ENCODE measurements at places on chromosomes 16 and 17.

- no peak overlapping the region for H3K27ac ChIP-seq
- no peaks in the 10 kb centered on the region for H3K36me3 ChIP-seq
- no peak for DNase-seq
- no peak overlapping the region for H3K4me3 ChIP-seq
- no peaks in the 10 kb centered on the region for H3K27me3 ChIP-seq
- H3K4me1 ChIP-seq: no peaks in the 10 kb centered on the region
Measured at GRCh38 chr16:3673676-3674377, 19.3 kb downstream of the DNASE1 start.

DNA sequence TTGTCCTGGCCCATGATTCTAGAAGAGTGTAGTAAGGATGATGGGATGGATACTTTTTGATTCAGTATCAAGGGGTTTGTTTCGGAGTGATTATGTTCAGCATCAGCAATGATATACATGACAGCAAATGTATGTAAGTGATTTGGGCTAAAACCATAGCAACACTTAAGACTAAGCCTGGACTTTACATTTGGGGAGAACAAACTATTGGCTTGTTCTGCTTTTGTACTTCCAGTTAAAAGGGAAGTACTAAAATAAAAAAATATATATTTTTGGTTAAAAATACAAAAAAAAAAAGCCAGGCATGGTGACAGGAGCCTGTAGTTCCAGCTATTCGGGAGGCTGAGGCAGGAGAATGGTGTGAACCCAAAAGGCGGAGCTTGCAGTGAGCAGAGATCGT is 20.5 kb upstream of the DHX8 start:
- DNase-seq: no peak
- no peaks in the 10 kb centered on the region for H3K4me1 ChIP-seq
- no peaks in the 10 kb centered on the region for H3K36me3 ChIP-seq

DNA sequence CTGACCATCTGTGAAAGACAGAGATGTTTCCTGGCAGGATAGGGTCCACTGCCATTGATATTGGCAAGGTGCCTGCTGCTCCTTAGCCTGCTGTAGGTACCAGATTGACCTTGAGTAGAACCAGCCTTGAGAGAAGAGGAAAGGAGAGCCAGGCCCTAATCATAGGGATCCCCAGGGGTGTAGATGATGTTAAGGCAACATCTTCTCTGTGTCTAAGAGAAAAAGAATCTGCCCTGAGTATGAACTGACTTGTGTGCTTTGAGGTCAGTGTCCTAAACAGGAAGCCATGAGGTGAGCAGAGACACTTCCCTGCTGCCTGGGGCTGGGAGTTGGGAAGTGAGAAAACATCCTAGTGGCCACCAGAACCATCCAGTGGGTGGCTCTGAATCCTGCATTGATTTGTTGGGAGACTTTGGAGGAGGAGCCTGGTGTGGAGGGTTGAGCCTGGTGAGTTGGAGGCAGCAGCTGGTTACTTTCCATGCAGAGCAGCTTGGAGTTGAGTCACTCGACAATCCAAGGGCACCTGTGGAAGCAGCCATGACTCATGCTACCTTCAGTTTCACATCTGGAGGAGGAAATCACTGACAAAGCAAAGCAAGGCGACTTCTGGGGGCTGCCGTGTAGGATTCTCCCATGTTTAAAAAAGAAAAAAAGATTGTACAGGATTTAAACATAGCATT is 47.8 kb downstream of the BMERB1 start:
- H3K36me3 ChIP-seq: no peaks in the 10 kb centered on the region
- H3K27ac ChIP-seq: no peak overlapping the region
- no peaks in the 10 kb centered on the region for H3K4me1 ChIP-seq

GRCh38 chr17:61444831-61445230 is 7.4 kb upstream of the TBX4 start:
- no peaks in the 10 kb centered on the region for H3K36me3 ChIP-seq
- no peak overlapping the region for H3K4me3 ChIP-seq
- DNase-seq: no peak
- no peaks in the 10 kb centered on the region for H3K4me1 ChIP-seq
- no peaks in the 10 kb centered on the region for H3K27me3 ChIP-seq

DNA sequence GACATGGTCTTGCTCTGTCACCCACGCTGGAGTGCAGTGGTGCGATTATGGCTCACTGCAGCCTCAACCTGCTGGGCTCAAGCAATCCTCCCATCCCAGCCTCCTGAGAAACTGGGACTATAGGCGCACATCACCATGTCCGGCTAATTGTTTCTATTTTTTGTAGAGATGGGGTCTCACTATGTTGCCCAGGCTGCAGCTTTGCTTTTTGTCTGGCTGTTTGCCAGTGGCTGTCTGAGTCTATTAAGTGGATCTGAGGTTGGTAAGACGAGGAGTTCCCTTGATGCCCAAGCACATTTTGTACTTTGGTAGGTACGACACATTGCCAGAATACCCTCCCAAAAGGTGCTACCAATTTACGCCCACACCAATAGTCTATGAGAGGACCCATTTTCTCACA is 5.1 kb downstream of the TBX21 start:
- no peaks in the 10 kb centered on the region for H3K27me3 ChIP-seq
- no peaks in the 10 kb centered on the region for H3K36me3 ChIP-seq
- no peak overlapping the region for H3K27ac ChIP-seq

DNA sequence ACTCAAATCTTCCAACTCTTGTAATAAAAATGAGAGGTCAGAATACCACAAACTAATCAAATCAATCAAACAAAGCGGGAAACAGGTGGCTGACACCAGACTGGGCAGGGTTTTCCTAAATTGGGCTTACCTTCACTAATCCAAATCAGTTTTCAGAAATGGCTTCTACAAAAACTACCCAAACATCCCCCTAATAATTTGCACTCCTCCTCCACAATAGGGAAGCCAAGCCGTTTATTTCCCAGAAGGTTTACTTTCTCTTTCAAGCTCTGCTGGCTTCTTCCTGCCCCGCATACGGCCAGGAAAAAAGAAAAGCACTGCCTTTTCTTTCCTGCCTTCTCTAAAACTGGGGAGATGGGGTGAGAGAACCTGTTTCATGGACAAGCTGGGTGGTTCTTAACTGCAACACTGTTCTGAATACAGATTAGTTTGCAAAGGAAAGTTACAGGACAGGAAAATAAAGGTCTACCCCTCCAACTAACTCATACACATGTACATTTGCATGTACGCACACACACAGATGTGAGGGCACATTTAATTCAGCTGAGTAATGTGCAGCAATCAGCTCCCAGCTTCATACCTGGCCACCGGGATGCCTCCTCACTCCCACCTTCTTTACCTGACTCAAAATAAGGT is 9.2 kb downstream of the STAT3 start:
- no peaks in the 10 kb centered on the region for H3K36me3 ChIP-seq
- DNase-seq: no peak
- peaks cover 72% of the 10 kb centered on the region for H3K4me1 ChIP-seq
- no peaks in the 10 kb centered on the region for H3K27me3 ChIP-seq
- H3K4me3 ChIP-seq: peak overlapping the region; percentile 6

DNA sequence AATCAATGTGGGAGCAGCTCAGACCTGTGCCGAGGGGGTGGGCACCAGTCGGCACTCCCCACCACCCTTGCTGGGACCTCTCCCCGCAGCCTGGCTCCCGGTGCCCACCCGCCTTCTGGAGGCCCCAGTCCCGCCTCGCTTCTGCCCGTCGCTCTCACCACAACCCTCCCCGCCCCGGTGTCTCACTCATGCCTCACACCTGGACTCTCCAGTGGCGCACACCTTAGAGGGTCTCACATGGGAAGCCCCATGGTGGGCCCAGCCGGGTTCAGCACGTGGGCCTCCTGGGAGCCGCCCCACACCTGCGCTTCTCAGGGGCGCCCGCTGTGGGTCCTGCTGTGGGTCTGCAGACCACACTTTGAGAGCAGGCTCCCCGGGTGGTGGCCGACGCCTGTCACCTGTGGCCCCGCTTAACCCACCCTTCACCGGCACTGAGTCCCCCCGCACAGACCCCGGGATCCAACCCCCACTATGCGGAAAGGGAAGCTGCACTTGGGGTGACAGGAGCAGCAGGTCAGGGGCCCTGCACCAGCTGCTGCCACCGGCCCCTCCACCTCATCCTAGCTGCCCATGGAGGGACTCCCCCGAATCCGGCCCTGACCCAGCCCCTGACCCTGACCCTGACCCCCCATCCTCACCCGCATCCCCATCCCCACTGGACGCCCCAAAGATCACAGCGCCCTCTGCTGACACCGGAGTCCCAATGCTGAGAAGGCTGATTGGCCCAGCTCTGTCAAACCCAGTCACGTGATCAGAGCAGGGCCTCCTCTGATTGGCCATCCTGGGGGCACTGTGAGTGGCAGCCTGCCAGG is 27.4 kb upstream of the SLC38A10 start:
- H3K27ac ChIP-seq: no peak overlapping the region
- no peaks in the 10 kb centered on the region for H3K27me3 ChIP-seq
- no peak for DNase-seq
- H3K4me1 ChIP-seq: no peaks in the 10 kb centered on the region

DNA sequence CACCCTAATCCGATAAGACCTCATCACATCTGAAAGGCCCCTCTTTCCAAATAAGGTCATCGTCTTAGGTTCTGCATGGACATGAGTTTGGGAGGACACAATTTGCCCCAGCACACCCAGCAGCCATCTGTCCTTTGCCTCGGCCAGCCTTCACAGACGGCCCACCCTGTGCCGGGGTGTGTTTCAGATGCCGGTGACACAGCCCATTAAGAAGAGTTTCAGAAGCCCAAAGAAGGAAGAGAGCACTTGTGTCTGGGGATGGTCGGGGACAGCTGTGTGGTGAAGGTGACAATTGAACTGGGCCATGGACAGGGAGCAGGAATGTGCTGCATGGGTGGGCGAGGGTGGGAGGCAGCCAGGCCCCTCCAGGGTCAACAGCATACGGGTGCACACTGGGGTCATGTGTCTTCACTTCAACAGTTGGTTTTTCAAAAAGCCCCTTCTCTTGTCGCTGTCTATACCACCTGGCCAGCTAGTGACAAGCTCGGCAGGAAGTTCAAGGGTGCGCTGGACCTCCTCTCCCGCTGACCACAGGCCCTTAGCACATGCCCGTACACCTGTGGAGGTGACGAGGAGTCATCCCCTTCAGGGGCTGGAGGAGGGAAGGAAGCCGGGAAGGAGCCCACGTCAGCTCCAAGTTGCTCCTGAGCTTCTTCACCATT is 183.1 kb downstream of the C16orf95 start:
- no peaks in the 10 kb centered on the region for H3K4me1 ChIP-seq
- no peaks in the 10 kb centered on the region for H3K27me3 ChIP-seq
- no peak overlapping the region for H3K27ac ChIP-seq

DNA sequence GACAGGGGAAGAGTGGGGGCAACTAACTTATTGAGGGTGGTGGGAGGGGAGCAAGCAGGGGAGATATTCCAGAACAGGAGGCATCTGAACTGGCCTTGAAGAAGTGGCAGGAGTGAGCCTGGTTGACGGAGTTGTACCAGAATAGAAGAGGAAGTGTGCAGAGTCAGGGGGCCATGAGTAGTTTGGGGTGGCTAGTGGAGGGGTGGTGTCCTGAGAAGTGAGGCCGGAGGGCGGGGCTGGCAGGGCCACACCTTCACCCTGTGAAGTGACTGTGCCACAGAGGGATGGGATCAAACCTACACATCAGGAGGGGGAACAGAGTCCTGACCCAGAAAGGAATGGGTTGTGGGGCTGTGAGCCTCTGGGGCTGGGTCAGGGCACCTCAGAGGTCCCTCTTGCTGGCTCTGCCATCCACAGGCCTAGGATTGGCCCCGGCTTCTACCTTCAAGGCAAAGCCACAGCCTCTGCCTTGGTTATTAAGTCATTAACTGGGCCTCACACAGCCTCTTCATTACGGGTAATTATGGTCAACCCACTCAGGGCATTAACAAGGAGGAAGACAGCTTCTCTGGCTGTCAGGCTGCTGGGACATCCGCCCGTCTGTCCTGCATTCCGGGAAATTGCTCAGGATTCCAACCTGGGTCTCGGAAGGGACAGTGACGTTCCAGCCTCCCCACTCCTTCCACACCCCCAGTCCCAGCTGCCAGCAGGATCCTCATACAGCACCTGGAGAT is 12.7 kb downstream of the SPNS2 start:
- H3K4me3 ChIP-seq: no peak overlapping the region
- no peaks in the 10 kb centered on the region for H3K27me3 ChIP-seq
- H3K36me3 ChIP-seq: no peaks in the 10 kb centered on the region
- peak overlapping the region; percentile 46 for H3K27ac ChIP-seq

DNA sequence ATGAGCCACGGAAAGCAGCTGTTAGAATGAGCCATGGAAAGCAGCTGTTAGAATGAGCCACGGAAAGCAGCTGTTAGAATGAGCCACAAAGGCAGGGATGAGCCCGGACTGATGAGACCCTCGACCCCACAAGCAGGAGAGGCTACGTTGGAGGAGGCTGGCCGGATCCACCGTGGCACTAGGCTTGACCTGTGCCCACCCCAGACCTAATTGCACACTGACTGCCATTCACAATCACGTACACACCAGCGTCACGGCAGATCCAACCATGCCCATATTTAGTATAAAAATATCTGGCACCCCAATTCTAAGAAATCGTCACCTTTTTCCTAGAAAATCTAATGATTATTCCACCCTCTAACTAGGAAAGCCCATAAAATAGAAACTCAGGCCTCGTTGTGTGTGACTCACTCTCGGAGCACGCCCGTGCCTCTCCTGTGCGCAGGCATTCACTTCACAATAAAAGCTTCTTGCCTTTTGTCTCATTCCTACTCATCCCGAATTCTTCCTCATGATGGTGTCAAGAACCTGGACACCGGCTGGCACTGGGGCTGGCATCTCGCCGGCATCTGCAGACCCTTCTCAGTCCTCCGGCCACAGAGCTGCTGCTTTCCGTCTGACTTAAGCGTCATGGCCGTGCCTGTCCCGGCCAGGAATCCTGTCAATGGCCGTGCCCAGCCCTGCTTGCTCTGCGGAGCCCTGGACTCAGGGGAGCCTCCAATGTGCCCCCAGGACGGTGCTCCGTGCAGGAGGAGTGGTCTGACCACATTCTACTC is 5.5 kb upstream of the SECTM1 start:
- peaks cover 33% of the 10 kb centered on the region for H3K4me1 ChIP-seq
- DNase-seq: peak; percentile 76
- H3K27ac ChIP-seq: peak overlapping the region; percentile 67
- no peak overlapping the region for H3K4me3 ChIP-seq

GRCh38 chr17:45267436-45268055 is 5.7 kb upstream of the SPATA32 start:
- no peaks in the 10 kb centered on the region for H3K27me3 ChIP-seq
- H3K4me1 ChIP-seq: peaks cover 5% of the 10 kb centered on the region
- no peaks in the 10 kb centered on the region for H3K36me3 ChIP-seq
- H3K4me3 ChIP-seq: no peak overlapping the region

GRCh38 chr16:17556276-17557052 is 85.7 kb upstream of the XYLT1 start:
- DNase-seq: no peak
- no peaks in the 10 kb centered on the region for H3K36me3 ChIP-seq
- H3K4me1 ChIP-seq: no peaks in the 10 kb centered on the region
- no peaks in the 10 kb centered on the region for H3K27me3 ChIP-seq
- H3K4me3 ChIP-seq: no peak overlapping the region

GRCh38 chr16:5615868-5616642 is 518.5 kb upstream of the EEF2KMT start:
- no peak overlapping the region for H3K4me3 ChIP-seq
- H3K27ac ChIP-seq: no peak overlapping the region
- no peaks in the 10 kb centered on the region for H3K36me3 ChIP-seq
- peak; percentile 74 for DNase-seq

GRCh38 chr17:50973557-50974494 is 107.7 kb upstream of the TOB1 start:
- H3K4me1 ChIP-seq: no peaks in the 10 kb centered on the region
- H3K27ac ChIP-seq: no peak overlapping the region
- no peak overlapping the region for H3K4me3 ChIP-seq
- no peak for DNase-seq
- H3K27me3 ChIP-seq: no peaks in the 10 kb centered on the region

All from Peyer's patch (tissue), 4 donors.